Activated naive CD4-positive, alpha-beta T cell (primary cell): ENCODE measurements at places on chromosomes 12 and 14.

DNA sequence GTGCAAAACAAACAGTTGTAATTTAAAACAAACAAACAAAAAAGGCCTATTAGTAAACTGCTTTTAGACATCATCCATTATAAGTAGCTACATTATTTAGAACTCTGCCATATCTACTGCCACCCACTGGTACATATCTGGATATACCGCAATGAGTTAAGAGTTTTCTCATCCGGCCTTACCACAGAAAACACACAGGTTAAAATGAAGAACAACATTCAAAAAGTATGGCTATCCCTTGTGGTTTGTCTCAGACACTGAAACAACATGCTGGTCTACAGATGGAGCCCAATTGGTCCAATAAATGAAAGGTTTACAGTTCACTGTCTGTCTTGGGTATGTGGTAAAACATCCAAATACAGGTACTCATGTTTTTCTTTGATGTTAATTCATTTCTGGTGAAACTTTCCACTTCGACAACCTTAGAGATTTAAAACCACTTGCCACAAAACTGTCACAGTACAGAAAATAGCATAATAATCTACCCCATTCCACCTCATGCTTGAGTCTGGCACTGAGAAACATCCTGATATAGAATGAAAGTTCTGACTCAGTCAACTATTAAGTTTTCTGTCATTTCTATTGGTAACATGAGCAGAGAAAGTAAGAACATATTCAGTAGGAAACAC lies 354.3 kb downstream of the CEP128 start:
- DNase-seq, result no peak

GRCh38 chr12:218728-219590 lies 5.0 kb upstream of the SLC6A12 start:
- DNase-seq, result no peak

- no peak for DNase-seq
Measured at GRCh38 chr12:4984971-4985370, 58.7 kb upstream of the KCNA5 start.

- DNase-seq, result no peak
Measured at GRCh38 chr12:4483885-4484823, 38.5 kb upstream of the FGF6 start.

DNA sequence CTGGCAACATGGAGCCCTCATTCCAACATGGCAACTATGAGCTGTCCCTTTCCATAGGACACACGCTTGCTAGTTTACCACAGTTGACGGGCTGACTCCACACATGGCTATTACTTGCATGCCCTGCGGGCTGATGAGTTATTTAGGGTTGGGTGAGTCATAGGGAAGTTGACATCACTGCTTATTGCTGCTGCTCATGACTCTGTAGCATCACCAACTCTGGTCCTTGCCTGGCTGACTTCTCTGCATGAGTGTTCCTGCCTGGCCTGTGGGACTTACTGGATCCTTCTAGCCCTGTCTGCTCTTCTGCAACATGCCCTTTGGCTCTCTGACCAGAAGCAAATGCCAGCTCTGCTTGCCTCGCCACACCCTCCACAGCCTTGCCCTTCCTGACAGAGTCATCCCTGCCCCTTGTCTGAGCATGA lies 199.5 kb downstream of the ANO6 start:
- no peak for DNase-seq

DNA sequence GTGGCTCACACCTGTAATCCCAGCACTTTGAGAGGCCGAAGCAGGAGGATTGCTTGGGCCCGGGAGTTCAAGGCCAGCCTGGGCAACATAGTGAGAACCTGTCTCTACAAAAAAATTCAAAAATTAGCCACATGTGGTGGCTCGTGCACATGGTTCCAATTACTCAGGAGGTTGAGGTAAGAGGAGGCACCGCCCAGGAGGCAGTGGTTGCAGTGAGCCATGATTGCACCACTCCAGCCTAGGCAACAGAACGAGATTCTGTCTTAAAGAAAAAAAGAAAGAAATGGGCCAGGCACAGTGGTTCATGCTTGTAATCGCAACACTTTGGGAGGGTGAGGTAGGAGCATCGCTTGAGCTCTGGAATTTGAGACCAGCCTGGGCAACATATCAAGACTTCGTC lies 33.5 kb downstream of the MAP1LC3B2 start:
- no peak for DNase-seq

GRCh38 chr14:21399311-21399870 lies 15.6 kb upstream of the SUPT16H start:
- DNase-seq, result no peak

GRCh38 chr12:32273063-32273522 lies 126.3 kb upstream of the FGD4 start:
- no peak for DNase-seq

DNA sequence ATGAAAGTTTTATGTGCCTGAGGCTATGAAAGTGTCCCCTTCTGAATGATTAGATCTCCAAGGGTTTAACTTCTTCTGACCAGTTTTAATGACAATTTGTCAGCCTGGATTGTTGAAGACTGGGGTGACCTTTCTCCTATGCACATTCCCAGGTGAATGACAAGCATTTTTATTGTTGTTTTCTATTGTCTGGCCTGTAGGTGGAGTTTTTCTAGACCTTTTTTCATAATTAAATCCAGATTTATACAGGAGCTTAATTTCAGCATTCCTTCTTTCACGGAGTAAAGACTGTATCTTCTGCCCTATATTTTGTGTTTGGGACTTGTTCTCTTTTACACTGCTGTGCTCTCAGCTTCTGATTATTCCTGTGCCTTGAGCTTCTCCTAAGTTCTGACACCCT lies 125.0 kb upstream of the FAR2 start:
- no peak for DNase-seq

GRCh38 chr12:46486588-46486987 lies 114.0 kb upstream of the SLC38A2 start:
- DNase-seq, result no peak

DNA sequence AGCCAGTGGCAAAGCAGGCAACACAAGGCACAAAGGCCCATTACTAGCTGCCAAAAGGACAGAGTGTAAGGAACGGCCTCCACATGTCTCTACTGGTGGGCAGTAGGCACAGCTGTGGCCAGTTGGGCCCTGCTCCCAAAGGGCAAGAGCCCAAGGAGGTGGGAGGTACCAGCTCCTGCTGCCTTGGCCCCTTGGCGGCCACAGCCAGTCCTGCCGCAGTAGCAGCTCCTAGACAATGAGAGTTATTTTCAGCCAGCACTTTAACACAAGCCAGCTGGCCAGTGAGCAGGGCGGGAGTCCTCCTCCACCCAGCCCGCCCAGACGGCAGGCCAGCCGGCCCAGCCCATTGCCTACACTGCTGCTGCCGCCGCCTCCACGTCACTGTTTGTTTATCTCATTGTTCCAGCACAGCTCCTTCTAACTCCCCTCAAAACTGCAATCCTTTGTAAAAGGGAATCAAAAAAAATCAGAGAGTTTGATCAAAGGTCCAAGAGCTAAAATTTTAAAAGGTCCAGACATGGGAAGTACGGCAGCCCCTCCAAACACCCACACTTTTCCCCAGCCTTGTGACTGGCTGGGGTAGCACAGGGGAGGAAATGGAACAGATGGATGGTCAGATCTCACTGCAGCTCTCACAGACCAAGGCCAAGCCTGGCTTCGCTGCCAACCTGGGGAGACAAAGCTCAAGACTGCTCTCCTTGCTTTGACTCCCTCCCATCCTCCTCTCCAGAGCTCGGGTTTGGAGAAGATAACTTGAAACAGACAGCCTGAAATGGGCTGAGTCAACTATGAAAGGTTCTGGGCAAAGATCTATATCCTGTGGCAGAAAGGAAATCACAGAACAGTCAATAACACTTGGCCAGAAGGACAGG lies 33.5 kb downstream of the FMNL3 start:
- no peak for DNase-seq

GRCh38 chr14:46036099-46036498 lies 615.5 kb downstream of the RPL10L start:
- no peak for DNase-seq

- no peak for DNase-seq
Measured at GRCh38 chr12:81077686-81078441, at the start of gene ACSS3. Gene ACSS3, plus strand, starts transcription at chr12:81078079. Its CDS starts 42 bp downstream, at chr12:81078121.

DNA sequence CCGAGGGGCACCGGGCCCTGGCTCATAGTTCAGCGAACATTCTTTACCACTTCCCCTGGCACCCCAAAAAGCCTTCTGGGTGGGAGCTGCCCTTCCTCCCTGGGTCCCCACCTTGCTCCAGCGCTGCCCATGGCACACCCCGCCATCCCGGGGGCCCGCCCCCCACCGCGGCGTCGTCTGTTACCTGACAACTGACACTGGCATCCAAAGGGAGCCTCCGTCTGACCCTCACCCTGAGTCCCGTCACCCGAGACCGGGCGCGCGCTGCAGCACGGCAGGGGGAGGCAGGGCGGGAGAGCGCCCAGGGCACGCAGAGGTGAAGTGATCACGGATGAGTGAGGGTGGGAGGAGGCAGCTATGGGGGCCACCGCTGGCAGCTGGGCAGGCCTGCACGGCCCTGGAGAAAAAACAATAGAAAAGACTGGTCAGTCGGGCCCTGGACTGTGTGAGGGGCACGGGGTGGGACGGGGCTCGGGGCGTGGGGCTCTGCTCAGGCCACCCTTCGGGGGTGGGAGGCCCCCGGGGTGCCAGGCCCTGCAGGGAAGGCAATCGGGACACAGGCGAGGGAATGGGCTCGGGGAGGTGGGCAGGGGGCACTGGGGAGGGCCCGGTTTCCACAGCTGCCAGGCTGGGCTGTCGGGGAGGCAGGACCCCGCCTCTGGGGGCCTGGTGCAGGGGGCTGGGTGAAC lies 40.7 kb downstream of the BCL11B start:
- DNase-seq, result no peak

DNA sequence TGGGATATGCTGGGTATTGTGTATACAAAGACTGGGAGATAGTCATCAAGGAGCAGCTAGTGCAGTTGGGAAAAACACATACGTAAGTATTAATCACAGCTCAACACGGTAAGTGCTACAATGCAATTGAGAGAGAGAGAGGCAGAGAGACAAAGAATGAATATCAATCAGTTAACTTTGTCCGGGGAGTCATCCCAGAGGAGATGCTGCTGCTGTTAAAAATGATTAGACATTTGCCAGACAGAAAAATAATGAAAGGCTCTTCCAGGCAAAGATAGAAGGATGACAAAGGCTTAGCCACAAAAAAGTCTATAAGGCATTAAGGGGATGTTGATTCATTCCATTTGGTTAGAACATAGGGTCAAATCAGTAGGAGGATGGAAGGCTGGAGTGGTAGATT lies 45.1 kb downstream of the AKAP6 start:
- no peak for DNase-seq

GRCh38 chr14:41699486-41699885 lies 92.8 kb downstream of the LRFN5 start:
- DNase-seq, result no peak

GRCh38 chr12:93139028-93139665 lies 210.1 kb upstream of the EEA1 start:
- no peak for DNase-seq

GRCh38 chr14:97994020-97994531 lies 1196.9 kb downstream of the VRK1 start:
- DNase-seq, result no peak

- no peak for DNase-seq
Measured at GRCh38 chr14:84671776-84672175, 858.2 kb upstream of the FLRT2 start.

DNA sequence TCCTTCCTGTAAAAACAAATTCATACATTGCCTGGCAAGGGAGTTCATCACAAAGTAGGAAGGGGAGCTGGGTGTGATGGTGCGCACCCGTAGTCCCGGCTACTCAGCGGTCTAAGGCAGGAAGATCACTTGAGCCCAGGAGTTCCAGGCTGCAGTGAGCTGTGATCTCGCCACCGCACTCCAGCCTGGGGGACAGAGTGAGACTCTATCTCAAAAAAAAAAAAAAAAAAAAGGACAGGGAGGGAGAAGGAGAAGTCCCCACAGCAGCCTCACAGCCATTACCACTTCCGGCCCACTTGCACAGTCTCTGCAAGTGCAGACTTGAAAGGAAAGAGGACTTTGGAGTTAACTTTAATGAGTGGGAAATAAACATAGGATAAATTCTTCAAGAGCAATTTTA lies 121.0 kb downstream of the FBXL14 start:
- DNase-seq, result no peak

DNA sequence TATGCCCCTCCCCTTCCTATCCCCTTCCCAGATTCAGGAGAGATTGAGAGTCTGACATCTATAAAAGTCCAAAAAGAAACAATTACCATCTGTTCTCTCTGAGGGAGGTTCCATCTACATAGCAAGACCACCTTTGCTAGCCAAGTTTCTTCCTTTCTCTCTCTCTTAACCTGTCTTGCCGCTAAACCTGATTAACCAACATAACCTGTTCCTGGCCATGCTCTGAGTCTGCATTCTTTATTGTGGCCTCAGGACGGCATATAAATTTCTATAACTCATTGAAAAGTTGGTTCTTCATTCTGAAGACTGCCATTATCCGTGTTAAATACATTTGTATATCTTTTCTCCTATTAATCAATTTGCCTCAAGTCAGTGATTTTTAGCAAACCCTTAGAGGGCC lies 594.0 kb downstream of the KCNH5 start:
- DNase-seq, result no peak

DNA sequence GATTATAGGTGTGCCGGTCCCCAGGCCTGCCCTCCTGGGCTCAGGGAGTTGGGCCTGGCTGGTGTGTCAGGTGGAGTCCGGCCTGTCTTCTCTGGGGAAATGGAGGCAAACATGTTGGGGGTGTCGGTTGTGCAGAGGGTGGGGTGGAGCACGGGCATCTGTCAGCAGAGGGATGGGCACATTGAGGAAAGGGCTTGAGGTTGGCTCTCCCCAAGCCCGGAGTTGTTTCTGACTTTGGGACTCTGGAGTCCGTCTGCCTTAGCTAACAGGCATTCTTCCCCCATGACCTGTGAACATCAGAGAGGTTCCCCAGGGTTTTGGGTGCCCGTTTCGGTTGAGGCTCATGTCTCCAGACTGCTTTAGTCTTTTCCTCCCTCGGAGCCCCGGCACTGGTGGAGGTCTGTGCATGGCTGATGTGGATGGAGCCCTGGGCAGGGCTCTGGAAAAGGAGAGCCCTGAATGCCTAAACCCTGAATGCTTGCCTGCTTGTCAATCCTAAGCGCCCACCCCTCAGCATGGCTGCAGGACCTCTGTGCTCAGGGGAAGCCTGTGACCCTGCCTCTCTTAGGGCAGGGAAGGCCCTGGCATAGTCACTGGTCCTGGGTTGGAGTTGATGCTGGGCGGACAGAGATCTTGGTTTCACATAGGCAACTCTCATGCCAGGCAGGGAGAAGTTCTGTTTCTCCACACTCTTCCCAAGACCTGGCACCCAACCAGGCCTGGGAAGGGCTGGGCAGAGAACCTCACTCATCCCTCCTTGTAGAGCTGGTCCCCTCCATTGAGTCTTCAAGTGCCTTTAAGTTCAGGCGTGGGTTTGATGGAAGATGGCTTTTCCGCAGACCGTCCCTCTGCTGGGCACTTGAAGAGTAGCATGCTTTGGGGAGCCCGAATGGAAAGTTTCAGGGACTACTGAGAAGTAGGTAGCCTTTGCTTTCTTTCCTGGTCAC lies 12.9 kb downstream of the NYNRIN start:
- DNase-seq, result no peak

DNA sequence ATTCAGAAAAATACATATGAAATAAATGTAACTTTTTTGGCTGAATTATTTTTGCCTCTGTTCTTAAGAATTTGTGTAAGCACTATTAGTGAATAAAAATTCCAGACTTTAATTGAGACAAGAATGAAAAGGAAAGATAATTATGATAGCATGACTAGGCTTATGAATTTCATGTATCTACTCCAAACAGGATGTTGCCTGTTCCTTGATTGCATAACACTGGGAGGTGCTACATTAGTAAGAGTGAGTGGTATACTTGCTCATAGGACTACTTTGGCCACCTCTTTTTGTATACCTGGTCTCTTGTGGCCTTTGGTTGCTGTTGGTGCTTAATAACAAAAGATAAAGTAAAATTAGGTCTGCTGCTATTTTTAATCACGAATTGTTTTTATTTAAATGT lies 112.8 kb downstream of the NAV3 start:
- no peak for DNase-seq
